ENCODE measurements at places on chromosomes 5 and 9. TPM values are rescaled to one million over a fixed set of nuclear protein-coding genes. Genes with fewer than 3 reads are reported as not detected.

The SPINK6 gene
- total RNA-seq, result 0.89 TPM

DNA sequence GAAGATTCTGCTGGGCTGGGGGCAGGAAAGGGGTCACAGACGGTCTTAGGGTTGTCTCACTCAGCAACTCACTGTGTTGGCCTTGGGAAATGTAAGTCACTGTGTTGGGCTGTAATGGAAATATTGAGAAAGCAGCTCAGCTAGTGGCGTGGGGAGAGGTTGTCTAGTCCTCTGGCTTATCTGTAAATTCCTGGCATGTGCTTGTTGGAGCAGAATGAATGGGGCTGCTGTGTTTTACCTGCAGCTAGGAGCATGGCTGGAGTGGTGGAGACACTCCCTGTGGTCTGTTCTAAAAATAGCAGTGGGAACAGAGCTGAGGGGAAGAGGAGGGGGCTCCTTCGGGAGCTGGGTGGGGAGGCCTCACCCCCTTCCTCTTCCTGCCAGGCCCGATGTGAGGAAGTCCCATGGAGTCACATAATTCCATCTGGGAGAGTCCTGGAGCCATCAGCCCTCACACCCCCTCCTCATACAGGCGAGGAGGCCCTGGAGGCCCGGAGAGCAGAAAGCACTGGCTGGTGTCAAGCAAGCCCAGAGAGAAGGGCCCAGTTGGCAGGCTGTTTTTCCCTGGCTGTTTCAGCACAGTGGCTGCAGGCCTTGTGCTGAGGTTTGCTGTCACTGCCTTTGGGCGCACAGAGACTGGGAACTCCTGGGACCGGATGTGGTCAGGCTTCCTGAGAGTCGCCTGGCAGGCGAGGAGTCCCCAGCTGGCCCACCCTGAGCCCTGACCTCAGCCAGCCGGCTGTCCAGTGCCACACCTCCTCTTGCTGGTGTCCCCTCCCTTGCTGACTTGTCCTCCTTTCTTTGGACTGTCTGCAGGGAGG is 84.9 kb downstream of the RGS3 start:
- peak; percentile 83 for DNase-seq

The RARS1 gene
- 258 TPM for total RNA-seq

- DNase-seq, result no peak
These were observed 37.0 kb downstream of the TRIM32 start for GRCh38 chr9:116724123-116724522.

GRCh38 chr5:42495914-42496313 is 72.7 kb downstream of the GHR start:
- no peak for DNase-seq

GRCh38 chr5:102753889-102754766 is 977 bp upstream of the PAM start:
- DNase-seq, result no peak

The RFESD gene
- total RNA-seq, result 5.3 TPM

- peak; percentile 52 for DNase-seq
These were observed 4.8 kb upstream of the DPM2 start for GRCh38 chr9:127942216-127943010.

DNA sequence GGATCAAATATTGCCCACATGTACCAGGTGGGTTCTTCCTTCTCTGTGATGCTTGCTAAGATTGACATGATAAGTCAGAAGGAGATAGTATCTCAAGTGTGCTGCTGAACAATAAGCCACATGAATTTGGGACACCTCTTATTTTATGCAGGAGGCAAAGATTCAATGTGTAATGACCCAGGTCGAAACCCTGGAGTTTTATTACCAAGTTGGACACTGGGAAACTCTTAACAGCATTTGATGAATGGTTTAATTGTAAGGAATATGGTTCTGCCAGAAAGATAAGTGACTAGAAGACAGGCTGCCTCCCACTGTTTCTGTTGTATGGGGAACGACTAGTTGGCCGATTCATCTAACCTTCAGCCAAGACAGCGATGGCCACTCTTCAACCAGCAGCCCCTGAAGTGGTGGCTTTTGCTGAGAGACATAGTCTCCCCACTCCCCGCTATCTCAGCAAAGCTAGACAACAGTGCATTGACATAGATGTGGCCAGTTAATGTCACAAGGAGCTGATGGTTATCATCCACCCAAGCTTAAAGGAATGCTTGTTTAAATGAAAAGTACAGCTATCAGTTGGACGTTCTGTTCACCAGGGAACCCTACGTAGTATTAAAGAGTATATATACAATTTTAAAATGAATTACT is 407.7 kb downstream of the KDM4C start:
- no peak for DNase-seq

The OLFM1 gene
- total RNA-seq, result 41.2 TPM

The XPA gene
- 32.3 TPM for total RNA-seq

The NKD2 gene
- not detected for total RNA-seq

The PCDHB8 gene
- 7.5 TPM for total RNA-seq

DNA sequence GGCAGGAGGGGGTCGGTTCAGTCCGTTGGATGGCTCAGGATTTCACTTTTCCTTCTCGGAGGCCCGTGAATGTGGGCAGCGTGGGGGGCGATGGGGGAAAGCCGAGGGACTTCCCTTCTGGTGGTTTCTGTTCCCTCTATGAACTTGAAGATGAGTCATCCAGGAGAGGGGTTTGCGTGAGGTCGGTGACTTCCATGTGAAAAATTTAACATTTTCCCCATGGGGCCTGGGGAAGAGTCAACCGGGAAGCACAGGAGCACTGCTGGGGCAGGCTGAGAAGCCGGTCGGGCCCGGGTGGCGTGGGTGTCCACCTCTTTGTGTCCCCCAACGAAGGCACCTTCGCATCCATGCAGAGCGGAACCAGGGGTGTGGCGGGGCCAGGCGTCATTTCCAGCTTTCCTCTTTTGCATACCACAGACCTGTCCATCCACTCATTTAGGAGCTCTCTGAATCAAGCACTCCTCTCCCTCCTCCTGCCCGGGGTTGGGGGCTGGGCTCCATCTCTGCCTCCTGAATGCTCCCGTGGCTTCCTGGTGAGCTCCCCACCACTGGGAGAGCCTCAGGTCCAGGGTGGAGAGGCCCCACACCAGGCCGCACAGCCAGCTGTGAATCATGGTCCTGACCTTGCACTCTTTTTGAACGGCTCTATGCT is 68.4 kb downstream of the ANKRD33B start:
- DNase-seq, result peak; percentile 80

DNA sequence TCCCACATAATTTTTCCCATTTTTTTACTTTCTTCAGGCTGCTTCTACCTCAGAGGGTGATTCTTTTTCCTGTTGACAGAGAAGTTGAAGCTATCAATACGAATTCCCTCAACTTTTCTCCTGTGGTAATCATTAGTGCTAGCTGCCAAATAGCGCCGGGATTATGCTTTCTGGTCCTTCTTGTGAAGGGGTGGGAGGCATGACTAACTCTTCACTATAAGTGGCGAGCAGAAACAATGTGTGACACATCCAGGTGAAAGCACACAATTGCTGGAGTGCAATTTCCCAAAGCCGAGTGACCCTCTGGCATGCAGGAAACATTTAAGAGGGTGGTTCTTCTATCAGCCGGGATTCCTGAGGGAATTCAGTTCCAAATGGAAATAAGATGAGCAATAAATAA is 56.0 kb downstream of the TRPC7 start:
- no peak for DNase-seq

The BHMT2 gene
- not detected for total RNA-seq

- DNase-seq, result no peak
These were observed 1.6 kb upstream of the HK3 start for GRCh38 chr5:176900780-176901204.

The ADAMTS19 gene
- total RNA-seq, result not detected

GRCh38 chr9:104914466-104914865 is 13.5 kb downstream of the ABCA1 start:
- no peak for DNase-seq

DNA sequence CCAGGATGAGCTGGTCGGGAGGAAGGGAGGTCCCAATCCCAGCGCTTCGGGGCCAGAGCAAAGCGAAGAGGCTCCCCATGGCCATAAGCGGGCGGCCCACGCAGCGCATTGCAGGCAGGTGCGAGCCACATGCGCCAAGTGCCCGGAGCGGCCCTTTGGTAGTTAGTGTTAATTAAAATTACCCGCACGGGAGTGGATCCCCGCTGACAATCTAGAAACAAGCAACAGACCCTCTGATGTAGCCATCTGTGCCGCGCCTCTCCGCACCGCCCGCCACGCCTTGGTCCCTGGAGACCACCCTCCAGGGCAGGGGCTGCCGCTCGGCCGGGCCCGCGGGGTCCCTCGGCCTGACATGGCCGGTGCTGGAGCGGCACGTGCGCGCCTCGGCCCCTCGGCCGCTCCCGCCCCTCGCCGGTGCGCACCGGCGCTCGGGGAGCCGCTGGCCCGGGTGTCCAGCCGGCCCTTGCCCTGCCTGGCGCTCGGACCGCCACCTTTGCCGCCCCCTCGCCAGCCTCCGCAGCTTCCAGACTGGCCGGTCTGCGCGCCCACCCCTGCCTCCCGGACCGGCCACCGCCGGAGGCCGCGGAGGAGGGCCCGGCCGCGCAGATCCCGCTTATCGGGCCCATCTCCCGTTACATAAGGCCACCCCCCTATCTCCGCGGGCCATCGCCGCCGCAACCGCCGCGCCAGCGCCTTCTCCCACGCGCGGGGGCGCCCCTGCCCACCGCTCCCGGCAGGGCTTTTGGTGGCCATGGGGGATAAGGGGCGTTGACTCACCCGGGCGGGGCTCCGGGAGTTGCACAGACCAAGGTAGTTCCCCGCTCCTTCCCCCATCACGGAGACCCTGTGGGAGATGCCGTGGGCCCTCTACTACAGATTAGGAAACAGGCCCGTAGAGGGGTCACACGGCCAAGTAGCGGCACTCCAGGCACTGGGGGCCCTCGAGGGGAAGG is 1.9 kb upstream of the IL13 start:
- DNase-seq, result no peak

DNA sequence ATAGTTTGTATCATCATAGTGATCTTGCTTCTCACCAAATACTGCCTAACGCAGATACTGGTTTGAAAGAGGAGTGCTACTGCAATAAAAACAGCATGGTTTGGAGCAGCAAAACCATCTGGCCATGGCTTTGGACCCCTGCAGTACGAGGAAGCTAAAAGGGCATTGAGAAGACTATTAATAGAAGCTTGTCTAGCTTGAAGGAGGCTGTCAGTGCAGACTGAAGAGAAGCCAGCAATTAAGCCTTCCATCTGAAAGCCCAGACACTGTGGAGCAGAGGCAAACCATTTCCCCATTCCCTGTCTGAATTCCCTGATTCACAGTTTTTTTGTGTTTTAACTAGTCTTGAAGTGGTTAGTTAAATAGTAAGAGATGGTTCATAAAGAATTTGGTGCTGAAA is 281.6 kb downstream of the PTPRD start:
- DNase-seq, result no peak

DNA sequence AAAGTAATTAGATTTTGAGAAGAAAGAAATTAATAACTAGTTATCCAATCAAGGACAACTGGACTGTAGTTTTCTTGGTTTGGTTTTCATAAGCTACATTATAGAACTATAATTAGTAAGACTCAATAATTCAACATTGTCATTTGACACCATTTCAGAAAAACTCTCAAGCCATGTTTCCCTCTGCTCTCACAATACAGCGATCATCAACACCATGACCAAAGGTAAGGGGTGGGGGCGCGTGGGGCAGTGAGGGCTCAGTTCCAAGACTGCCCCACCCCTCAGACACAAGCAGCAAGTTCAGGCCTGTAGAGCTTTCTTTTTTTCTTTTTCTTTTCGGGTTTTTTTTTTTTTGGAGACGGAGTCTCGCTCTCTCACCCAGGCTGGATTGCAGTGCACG is 6.4 kb downstream of the CMBL start:
- DNase-seq, result no peak

DNA sequence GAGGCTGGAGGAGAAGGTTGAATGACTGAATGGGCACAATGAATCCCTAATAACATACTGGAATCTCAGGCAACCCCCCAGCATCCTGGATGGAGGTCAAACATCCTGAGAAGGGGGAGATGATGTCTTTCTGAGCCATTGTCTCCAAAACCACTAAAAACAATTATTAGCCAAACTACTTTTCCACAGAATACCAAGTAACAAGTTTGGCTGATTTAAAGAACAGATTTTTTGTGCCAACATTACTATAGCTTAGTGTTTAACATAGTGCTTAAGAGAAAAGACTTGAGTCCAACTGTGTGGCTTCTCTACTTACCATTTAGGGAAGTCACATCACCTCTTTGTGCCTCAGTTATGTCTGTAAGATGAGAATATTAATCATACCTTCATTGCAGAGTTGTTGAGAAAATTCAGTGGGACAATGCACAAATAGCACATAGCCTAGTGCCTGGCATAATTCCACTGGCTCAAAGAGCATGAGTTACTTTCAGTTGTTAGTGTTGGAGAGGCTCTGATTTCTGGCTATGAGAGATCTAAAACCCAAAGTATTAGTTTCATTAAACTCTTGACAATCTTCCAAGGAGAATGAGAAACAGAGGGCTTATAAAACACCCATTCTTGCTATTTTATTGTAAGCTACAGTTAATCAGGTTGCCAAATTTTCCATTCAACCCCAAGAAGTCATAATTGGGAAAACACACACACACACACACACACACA is 111.3 kb upstream of the NR3C1 start:
- no peak for DNase-seq

DNA sequence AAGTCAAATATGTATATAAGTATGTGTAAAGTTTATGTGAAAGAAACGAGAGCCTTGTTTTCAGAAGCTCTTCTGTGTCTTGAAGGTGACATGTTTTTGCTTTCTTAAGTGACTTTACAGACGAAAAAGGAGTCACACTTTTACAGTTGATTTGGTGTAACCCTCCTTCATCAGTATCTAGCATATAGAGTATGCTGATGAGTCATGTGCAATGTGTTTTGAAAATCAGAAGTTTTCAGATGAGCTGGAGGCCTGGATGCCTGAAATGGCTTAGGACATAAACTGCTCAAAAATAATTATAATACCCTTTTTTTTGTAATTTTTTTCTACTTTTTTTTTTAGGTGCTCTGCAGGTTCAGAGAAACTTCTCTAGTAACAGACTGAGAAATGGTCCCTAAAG is 209.5 kb downstream of the CD180 start:
- no peak for DNase-seq

DNA sequence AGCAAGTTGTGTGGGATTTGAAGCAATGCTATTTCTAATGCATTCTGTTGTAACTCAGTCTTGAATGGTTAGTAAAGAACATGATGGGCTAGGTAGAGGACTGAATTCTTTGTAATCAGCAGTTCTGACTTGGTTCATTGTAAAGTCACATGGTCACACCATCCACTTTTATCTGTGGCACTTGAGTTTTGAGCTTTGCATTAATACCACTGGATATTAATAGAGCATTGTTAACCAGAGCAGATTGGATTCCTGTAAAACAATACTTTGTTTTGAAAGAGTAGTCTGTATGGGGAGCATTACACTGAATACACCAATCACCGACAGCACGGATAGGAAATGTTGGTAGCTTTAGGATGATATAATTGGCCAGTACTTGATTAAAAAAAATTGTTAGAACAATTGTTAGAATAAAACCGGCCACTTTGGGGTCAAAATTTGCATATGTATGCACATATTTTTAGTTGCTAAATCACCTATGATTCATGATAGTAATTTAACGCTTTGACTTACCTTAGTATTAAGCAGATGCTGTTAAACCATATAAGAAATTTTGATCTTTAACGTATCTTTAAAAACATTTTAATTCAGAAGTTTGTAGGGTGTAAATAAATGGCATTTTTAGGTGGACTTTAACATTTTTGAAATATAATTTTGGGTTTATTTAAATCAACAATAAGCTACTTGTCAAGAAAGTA is 17.4 kb downstream of the SLC12A2 start:
- DNase-seq, result no peak
